ENCODE measurements at places on chromosomes 3 and 15.

DNA sequence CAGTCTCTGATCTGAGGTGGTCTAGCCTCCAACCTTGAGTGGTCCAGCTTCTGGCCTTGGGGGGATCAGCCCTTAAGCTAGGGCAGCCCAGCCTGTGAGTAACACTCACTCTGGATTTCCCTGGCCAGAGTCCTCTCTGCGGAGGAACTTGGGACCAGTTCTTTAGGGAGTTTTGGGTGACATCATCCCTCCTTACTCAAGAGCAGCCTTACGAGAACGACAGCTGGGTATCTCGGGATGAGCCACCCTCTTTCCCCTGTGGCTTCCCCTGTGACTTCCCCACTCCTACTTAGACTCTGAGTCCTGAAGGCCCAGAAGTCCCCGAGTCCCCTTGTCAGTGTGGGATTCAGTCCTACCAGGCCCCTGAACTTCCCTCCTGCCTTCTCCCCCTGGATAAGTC lies 10.2 kb upstream of the PLXND1 start:
- no peak for DNase-seq

DNA sequence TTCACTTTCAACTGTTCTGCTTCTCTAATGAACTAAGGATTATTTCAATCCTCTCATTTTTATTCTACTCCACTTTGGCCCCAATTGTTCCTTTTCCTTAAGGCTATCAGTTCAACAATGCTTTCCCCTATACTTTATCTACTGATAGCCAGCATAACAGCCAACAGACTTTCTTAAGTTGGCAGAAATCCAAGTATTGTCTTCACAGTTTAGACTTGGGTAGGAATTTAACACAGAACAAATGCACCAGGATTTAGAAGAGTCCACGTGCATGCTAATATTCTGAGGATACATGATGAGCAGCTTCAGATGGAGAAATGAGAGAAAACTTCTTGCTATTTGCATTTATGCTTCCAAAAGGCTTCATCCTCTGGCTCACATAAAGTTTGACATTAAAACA lies 54.8 kb downstream of the FBN1 start:
- DNase-seq, result no peak

DNA sequence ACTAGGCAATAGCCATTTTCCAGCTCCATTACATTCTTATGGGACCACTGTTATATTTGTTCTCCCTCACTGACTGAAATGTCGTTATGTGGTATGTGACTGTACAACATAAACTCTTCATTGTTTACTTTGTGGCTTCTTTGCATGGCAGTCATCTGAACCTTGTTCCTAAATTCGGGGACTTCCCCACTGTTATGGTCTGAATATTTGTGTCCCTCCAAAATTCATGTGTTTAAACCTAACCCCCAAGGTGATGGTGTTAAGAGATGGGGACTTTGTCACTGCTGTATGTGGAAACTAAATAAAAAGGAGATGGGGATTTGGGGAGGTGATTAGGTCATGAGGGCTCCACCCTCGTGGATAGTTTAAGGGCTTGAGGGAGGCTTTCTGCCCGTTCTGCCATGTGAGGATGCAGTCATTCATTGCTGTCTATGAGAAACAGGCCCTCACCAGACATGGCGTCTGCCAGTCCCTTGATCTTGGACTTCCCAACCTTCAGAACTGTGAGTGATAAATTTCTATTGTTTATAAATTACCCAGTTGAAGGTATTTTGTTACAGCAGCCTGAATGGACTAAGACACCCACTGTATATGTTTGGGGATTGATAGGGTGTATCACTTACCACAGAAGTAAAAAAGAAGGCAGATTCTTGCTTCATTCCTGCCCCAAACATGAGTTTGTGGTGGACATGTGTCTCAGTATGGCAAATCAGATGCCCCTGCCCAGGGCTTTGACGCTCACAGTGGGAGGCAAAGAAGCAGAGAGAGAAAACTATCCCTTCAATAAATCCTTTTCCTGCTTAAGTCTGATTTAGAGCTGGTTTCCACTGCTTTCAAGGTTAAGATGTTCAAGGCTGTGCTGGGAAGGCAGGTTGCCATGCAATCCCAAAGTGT lies 138.0 kb upstream of the UBE2E1 start:
- no peak for DNase-seq

GRCh38 chr3:161409069-161409468 lies 37.8 kb upstream of the SPTSSB start:
- no peak for DNase-seq

DNA sequence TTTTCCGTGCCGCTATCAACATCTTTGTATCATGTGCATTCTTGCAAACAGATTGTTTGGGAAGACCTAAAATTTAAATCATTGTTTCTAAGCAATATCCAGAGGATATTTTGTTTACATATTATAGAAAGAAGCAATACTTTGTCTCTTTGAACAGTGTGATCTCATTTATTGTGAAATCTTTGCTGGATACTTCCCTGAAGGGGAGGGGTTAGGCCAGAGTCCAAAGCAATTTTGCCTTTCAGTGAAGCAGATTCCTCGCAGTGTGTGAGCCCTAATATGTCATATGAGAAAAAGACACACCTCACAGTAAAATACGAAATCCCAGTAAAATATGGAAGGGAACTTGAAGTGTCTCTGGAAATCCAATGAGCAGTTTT lies 158.7 kb upstream of the SLCO3A1 start:
- peak; percentile 65 for DNase-seq

DNA sequence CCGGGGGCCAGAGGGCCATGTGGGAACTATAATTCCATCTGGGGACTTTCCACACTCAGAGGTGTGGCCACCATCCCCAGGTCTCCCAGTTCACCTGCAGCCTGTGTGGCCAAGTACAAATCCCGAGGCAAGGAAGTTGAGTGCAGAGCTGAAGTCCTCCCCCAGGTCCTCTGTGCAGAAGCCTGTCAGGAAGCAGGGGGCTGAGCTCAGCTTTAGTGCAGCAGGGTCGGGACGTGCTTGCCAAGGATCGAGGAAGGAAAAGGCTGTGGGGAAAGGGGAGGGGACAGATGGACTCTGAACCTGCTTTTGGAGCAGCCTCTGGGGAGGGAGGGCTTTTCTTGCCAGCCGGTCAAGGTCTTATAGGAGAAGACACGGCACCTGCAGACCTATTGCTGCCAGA lies 67.7 kb downstream of the CHRNA7 start:
- no peak for DNase-seq

DNA sequence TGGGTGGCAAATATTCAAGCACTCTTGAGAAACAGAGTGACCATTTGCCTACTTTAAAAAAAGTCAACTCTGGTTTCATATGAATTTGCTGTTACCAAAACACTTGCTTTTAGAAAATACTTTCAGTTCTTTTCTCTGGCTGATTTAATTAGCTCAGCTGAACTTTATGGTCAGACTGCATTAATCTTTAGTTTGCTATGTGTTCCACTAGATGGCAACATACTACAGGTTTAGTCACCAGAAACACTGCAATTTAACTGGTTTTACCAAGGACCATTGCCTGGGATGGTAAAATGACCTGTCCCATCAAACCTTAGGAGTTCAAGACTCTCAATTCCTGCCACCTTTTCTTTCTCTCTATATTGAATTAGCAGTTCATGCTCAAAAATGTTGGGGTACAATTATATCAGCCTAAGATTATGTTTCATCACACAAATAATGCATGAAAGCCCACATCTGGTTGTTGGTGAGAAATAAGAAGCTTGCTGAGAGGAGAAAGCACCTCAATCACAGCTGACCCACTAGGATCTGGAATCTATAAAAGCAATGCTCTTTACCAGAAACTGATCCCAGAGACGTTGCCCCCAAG lies 14.2 kb downstream of the EIF4E3 start:
- DNase-seq, result peak; percentile 45

DNA sequence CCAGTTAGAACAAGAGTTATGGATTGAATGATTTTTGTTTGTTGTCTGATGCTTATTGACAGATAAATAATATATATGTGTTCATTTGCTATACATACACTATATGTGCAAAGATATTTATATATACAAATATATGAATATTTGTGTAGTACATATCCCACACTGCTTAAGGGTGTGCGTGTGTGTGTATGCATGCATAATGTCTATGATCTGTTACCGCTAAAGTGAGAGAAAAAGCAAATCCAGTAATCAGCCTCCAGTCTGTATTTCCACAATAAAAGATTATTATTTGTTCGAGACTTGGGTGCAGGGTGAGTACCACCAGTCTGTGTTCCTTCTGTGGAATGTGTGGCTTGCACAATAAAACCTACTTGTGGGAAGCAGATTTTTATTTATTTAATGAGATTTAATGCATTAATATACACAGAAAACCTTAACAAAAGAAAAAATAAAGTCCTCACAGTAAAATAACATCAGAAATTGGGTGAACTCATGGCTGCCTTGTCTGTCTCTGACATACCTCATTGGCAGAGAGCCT lies 366.0 kb upstream of the TBL1XR1 start:
- DNase-seq, result no peak

DNA sequence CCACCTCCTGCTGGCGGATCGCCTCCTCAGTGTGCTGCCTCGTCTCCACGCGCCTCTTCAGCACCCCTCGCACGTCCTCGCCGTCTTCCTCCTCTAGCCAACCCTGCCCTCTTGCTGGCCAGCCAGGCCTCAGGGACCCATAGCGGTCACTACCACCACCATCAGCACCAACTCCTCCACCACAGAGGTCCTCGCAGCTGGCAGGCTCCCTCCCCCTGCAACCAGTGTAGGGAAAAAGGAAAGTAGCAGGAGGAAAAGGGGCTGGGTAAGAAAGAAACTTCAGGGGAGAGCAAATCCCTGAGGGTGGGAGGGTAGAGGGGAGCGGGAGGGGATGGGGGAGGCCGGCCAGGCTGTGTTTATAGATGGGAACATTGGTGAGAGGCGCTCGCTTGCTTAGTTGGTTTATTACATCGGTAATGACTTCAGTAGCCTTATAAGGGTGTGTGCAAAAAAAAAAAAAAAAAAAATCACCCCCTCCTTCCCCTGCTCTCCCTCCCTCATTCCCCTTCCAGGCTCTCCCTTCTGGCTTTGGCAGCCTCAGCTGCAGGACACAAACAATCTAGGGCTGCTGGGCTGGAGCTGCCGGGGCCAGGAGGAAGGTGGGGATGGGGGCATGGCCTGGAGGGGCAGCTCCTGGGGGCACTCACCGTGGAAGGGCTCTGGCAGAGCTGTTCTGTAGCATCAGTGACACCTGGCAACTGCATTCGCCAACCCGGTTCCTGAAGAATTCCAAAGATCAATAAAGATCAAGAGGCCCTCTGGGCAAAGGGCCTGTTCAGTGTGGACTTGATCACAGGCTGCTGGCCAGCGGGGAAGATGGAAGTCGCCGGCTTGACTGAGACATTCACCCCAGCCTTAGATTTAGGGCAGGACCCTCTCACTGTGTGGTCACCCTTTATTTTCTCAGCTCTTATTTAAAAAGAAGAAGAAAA lies 116.2 kb upstream of the HACD2 start:
- DNase-seq, result no peak

- no peak for DNase-seq
These were observed 267.9 kb downstream of the TUSC7 start for GRCh38 chr3:116977441-116977840.

GRCh38 chr3:124886168-124887056 lies 753 bp downstream of the ITGB5 start:
- DNase-seq, result no peak

DNA sequence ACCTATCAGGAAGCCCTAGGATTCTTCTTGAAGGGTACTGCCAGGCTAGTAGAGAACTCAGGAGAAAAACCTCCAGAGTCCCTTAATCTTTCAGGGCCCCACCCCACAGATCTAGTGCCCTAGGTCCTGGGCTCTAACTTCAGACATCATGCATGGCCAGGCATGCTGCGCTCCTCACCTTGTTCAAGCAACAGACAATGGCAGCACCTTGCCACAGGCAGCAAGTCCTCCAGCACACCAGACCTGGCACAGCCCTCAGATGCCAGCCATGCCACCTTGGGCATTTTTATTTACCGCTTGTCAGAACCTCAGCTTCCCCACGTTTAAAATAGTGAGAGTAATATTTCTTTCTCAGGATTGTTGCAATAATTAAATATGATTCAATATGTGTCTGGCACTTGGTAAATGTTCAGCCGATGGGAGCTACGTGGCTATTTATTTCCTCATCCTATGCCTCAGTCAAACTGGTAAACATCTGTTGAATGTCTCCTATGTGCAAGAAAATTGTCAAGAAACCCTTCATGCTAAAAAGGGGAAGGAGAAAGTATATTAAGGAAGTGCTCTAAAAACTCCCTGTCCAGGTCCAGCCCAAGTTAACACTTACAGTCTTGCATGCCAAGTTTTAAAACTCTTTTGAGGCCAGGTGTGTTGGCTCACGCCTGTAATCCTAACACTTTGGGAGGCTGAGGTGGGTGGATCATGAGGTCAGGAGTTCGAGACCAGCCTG lies 14.5 kb upstream of the CCR1 start:
- no peak for DNase-seq

DNA sequence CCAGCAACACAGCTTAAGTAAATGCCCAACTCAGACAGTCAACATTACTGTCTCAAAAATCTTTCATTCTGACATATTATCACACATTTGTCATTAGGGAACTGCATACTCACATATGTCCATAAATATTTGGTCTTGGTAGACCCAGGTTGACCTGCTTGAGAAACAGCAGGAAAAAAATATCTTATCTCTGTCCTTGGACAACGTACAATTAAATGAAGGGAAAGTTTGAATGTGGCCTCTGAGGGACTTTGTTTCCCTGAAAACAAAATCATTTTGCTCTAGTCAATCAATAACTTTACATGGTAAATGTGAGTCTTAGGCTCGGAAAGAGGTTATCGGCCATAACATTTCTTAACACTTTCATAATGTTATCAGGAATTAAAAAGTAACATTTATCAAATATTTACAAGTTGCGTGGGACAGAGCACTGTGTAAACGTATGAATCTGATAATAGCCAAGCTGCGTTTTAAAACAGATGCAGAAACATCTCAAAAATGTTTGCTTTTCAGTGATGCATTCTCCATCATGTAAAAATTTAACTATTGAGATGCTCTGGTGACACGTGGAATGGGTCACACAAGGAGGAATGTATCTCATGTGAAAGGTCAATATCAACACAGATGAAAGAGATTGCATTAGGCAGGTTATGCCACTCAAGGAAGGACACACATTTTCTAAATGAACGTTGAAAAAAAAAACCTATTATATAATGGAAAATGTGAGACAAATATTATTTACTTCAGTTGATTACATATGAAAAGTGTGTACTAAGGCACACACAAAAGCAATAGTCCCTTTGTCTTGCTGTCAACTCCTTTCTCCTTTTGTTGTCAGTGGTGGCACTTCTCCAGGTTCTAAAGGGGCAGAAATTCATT lies 304.4 kb downstream of the WDR72 start:
- no peak for DNase-seq

DNA sequence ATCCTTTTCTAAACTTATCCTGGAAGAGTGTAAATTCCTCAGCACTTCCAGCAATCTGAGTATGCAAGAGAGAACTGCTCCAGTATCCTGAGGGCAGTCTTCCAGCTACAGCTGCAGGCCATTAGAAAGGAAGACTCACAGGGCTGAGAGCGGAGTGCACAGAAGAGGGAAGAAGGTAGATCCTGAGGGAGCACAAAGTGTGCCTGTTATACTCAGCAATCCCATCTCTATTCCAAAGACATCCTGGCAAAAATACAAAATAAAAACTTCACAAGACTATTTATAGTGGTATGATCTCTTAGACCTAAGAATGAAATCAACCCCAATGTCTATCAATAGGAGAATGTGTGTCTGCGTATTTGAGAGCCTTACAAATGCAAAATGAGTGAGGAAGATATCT lies 292.0 kb downstream of the ZIC1 start:
- no peak for DNase-seq
